ENCODE measurements at places on chromosomes 16 and 17. TPM values are rescaled to one million over a fixed set of nuclear protein-coding genes. Genes with fewer than 3 reads are reported as not detected.

The C17orf50 gene
- not detected for total RNA-seq

The DNAH9 gene
- total RNA-seq, result not detected

The SLC6A2 gene
- total RNA-seq, result not detected

The HYDIN gene
- 1.2 TPM for total RNA-seq

The C17orf67 gene
- total RNA-seq, result 4.0 TPM

The CCL8 gene
- total RNA-seq, result not detected
